ENCODE measurements at places on chromosomes 7 and 10.
A peak's percentile ranks its signal among the peaks of the same experiment; 100 is the strongest.

DNA sequence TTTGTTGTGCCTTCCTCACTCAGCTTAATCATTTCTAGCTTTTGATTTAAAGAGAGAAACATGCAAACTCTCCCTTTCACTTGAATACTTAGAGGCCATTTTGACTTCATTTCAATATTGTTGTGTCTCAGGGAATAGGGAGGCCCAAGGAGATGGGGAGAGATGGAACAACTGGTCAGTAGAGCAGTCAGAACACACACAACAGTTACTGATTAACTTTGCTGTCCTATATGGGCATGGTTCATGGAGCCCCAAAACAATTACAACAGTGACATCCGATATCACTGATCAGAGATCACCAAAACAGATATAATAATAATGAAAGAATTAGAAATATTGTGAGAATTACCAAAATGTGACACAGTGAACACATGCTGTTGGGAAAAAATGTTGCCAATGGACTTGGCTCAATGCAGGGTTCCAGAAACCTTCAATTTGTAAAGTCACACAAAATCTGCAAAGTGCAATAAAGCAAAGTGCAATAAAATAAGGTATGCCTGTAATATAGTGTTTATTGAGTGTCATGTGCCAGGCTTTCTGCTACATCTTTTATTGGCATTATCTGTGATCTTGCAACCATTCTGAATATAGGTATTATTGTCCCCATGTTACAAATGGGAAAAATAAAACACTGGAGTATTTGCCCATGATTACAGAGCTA is 38.2 kb downstream of the CCDC71L start:
- no peak for DNase-seq

DNA sequence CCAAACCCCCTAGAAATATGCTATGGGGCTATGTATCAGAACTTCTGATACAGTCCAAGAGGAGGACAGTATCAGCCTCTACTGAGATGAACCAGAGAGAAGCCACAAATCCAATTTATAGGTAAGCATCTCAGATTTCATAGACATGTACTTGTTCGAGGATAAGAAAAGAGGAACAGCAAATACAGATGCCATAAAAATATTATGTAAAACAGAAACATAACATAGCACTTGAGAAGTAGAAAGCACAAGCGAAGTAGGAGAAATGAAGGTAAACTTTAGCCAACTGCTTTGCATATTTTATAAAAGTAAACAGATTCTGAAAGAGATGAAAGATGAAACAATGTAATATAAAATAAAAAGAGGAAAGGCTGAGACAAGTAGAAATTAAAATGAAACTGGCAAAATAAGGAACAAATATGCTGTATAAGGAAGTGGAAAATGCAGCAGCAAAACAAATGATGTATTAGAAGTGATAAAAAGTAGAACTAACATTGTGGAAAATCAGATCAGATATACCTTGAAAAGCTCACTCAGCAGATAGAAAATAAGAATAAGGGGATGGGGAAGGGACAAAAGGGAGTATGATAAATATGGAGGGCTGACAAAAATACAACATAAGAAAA is 135.1 kb downstream of the SKAP2 start:
- no peak for DNase-seq

DNA sequence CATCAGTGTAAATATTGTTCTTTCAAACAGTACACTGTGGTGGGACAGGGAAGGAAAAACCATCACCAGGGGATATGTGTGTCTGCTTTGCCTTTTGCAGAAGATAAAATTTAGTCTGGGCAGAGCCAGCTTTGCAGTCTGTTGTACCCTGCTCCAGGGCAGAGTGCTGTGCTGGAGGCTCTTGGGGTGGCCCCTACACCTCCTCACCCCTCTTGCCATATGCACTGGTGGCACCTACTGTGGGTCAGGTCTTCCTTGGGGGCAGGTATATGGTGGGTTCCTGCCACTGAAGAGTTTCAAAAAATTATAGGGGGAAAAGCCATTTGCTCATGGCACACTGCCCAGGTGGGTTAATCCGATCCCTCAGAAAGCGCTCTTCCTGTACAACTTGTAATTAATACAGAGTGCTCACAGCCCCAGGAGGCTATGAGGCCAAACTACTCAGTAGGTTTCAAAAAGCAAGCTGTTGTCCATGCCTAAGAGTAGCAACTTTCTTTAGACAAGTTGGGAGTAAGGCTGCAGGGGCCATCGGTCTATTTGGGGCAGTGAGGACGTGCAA is 112.7 kb upstream of the BMPER start:
- no peak for DNase-seq

- no peak for DNase-seq
These were observed 434.3 kb upstream of the AKR1E2 start for GRCh38 chr10:4391683-4392082.

- DNase-seq, result no peak
These were observed 2.7 kb downstream of the CUL1 start for GRCh38 chr7:148701414-148701813.

- DNase-seq, result no peak
These were observed 112.5 kb upstream of the SKAP2 start for GRCh38 chr7:26976840-26977239.

GRCh38 chr7:157678501-157678900 is 341.7 kb downstream of the DNAJB6 start:
- no peak for DNase-seq

DNA sequence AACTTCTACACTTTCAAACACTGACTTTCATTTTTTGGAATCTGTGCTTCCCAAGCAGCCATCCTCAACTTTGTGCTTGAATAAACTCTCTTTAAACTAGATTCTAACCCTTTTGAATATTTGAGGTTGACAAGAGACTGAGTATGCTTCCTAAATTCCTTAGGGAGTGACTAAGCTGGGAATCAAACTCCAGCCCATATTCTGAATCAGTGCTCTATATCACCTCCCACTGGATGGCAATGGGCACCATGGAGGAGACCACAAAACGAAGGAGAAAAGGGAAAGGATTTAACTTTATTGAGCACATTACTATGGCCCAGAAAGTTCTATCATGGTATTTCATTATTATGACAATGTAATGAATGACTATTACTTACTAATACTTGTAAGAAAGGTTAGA is 17.2 kb upstream of the SLC26A4 start:
- no peak for DNase-seq

GRCh38 chr10:7492660-7493046 is 81.8 kb upstream of the SFMBT2 start:
- no peak for DNase-seq

DNA sequence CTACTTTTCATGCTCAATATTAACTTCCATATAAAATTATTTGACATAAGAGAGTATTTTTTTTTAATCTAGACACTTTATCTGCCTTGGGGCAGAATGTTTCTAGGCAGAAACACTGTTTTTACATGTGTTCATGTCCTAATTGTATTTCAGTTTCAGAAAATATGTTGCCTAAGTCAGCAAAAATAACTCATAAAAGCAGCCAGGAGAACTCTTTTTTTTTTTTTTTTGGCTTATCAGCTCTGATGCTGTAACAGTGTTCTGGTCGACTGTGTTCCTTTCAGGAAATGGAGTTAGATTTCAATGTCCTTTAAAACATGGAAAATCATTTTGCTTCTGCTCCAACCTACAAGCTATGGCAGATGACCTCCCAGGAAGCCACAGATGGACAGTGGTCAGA is 63.2 kb upstream of the OPALIN start:
- DNase-seq, result no peak

GRCh38 chr10:112333452-112333851 is 40.5 kb upstream of the ACSL5 start:
- no peak for DNase-seq

DNA sequence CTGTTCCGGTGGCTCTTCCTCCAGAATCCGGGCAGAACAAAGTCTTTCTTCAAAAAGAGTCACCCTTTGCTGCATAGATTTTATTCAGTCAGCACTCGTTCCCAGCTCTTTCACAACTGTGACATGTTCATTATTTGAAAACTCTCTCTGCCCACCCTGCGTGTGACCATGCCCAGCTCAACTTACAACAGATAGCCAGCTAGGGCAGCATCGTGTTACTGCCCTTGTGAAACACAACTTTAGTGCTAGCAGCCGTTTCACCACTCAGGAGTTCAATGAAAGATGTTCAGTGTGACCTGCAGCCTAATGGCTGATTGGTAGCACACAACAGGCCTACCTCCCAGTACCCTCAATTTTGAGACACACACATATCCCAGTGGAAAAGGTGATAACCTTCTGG is 57.9 kb downstream of the ZNF438 start:
- DNase-seq, result no peak

DNA sequence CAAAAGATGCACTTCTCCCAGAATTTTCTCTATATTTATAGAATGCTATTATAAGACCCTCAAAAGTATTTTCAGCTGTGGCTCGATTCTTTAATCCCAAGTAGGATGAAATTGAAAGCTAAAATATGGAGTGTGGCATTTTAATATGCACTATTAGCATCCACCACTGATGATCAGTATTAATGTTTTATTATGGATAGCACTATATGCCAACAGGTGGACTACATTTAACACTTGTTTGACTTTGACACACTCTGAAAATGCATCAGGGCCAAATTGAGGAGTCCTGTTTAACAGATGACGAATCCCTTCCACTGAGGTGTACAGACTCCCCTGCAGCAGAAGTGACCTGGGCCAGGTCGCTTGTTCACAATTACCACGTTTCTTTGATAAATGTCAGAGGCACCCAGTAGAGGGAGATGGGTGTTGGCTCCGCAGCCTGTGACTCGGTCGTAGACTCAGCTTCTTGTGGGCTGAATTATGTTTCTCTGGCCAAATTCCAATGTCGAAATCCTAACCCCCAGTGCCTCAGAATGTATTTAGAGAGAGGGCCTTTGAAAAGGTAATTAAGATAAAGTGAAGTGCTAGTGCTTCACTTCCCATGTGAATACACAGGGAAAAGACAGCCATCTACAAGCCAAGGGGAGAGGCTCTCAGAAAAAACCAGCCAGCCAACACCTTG is 48.1 kb downstream of the WIPF3 start:
- DNase-seq, result no peak

DNA sequence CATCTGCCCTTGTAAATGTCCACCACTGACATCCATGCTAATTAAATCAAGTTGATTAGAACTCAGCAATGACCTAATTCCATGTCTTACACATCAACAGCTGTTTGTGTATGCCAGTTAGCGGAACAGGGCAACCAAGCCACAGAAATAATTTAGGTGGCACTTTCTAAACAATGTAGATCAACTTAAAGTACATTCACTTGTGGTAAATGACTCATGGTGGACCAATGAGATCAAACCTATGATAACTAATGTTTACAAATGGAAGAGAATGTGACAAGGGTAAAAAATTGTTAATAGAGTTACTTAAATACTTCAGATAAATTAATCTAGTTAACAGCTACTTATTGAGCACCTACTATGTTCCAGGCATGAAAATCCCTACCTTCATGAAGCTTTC is 63.1 kb upstream of the ICA1 start:
- DNase-seq, result no peak

DNA sequence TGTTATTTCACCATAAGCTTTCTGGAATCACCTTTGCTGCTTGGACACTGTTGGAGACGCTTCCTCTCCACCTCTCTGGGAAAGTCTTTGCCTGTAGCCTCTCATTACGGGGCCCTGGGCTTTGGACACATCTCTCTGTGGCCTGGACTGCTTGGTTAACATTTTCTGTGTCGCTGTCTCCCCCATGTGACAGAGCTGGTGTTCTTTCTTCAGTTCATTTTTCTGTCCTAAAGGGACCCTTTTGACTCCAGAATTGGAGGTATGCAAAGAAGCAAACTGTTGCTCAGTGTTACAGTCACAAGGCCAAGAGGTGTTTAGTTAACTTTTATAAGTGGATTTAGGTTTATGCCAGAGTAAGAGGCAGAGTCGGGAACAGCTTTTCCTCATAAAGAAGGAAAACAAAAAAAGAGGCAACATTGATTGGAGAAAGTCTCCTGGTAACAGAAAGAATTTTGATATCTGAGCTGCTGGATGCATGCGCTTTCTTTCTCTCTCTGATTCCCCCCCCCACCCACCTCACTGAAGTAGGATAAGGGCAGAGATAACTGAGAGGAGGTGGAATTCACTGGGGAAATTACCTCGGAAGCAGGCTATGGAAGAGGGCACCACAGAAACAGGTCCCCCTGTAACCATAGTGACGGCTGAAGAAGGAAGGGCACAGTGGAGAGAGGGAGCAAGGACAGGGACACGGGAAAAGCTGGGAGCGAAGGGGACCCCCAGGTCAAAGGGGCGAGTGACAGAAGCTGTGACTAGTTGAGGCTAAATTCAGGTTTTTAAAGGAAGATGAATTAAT is 57.8 kb downstream of the LGI1 start:
- no peak for DNase-seq

GRCh38 chr7:55140941-55141278 is 122.1 kb downstream of the EGFR start:
- DNase-seq, result no peak

GRCh38 chr10:78407009-78407711 is 373.5 kb downstream of the RPS24 start:
- DNase-seq, result peak; percentile 46

DNA sequence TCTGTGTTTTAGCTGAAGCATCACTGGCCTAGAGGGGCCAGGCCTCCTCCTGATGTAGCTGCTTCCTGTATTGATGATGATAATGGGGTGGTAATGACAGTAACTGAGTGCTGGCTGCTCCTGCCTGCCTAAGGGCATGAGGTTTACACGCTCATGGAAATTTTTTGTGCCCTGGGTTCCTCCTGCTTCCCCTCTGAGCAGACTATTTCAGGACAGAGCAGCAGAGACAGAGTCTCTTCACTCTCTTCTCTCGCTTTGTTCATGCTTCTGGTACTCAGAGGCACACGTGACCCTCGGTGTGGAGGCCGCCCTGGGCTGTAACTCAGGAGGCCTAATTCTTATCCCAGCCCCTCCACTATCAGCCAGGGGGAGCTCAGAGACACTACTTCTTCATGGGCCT is 27.9 kb downstream of the LRRC20 start:
- no peak for DNase-seq

DNA sequence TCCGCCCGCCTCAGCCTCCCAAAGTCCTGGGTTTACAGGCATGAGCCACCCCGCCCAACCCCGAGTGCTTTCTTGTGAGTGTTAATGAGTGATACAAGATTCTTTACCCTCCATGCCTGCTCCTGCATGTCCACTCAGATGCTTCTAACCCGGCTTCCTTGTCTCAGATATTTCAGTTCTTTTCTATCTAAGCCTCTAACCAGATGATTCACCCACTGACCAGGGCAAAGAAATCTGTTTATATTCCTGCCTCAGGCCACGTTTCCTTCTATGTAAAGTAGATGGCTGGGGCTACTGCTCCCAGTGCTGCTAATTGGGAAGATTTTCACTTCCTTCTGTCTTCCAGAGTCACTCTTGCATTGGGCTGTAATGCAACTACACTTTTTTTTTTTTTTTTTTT is 395.1 kb upstream of the ANKRD30A start:
- DNase-seq, result no peak

DNA sequence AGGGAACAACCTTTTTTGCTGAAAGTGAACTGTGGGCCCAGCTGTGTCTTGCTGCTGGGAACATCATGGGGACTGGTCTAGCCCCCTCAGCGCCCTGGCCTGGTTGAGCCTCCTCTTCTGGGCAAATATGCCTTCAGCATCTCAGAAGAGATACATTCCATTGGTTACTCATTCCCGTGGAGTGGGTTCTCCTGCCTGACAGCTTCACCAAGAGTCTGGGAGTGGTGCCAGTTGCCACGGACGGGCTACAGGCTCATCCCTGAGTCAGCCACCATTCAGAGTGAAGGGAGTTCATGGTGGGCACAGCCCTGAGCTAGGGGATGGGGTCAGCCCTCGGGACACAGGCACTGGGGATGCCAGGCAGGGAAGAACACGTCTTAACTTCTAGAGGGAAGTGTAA is 81.9 kb downstream of the RAMP3 start:
- no peak for DNase-seq

GRCh38 chr7:2196381-2197378 is 36.1 kb downstream of the MAD1L1 start:
- peak; percentile 6 for DNase-seq
